ENCODE measurements at places on chromosomes 16 and 17.

- no peak for DNase-seq
Observed at GRCh38 chr16:51041546-51041945, 109.5 kb downstream of the SALL1 start.

- DNase-seq, result no peak
Observed at GRCh38 chr17:34756637-34757021, 177.2 kb downstream of the TMEM132E start.

- no peak for DNase-seq
Observed at GRCh38 chr17:73007407-73007806, 85.1 kb downstream of the SLC39A11 start.

DNA sequence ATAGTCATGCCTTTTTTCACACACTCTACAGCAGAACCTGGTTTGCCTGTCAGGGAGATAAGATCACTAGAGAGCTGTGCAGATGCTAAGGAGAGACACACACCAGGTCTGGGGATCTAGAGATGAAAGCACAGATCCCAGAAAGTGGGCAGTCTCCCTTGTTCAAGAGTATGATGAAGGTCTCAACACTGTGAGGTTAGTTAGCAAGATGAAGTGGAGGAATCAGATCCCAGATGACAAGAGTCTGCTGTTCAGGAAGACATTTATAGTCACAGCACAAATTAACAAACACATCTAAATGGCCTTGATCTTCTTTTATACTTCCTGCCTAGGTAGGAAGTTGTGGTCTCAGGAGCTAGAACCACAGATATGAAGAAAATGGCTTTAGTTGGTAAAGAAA lies 23.4 kb upstream of the SKAP1 start:
- DNase-seq, result no peak

DNA sequence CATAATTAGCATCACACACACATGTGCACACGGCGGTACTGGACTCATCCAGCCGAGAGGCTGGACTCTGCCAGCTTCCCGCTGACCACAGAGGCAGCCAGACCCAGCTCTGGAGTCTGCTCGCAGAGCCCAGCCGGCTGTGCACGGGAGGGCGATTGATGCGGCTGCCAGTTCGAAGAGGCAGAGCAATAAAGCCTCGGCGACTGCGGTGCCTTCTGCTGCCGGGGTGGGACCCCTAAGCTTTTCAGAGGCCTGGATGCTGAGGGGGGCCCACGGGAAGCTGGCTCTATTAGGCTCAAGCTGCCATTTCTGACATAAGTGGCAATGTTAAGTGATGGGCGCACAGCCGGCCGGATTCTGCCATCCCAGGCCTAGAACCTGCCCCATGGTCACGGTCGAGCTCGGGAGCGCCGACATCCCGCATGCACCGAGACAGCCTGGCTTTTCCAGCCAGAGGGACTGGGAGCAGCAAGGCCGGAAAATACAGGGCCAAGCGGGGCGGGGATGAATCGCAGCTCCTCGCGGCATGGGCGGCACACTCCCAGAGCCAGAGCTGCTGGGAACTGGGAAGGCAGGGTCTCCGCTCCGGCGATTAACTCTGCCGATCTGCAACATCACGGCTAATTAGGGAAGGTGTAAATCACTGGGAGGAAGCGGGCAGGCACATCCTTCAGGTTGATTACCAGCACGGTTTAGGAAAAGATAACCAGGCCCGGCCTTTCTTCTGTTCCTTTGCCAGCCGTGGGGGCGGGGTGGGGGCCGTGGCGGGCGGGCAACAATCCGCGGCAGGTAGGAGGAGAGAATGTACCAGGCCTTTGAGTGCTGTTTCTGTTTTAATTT lies 57.7 kb downstream of the TBC1D16 start:
- peak; percentile 34 for DNase-seq

DNA sequence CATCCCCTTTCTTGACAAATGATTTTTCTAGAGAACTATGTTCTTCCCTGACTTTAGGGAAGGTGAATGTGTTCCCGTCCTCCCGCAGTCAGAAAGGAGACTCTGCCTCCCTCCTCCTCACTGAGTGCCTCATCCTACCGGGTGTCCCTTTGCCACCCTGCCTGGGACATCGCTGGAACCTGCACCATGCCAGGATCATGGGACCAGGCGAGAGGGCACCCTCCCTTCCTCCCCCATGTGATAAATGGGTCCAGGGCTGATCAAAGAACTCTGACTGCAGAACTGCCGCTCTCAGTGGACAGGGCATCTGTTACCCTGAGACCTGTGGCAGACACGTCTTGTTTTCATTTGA lies 7.4 kb downstream of the NAT9 start:
- no peak for DNase-seq

GRCh38 chr16:85607321-85607765 lies 5.8 kb upstream of the GSE1 start:
- DNase-seq, result no peak

DNA sequence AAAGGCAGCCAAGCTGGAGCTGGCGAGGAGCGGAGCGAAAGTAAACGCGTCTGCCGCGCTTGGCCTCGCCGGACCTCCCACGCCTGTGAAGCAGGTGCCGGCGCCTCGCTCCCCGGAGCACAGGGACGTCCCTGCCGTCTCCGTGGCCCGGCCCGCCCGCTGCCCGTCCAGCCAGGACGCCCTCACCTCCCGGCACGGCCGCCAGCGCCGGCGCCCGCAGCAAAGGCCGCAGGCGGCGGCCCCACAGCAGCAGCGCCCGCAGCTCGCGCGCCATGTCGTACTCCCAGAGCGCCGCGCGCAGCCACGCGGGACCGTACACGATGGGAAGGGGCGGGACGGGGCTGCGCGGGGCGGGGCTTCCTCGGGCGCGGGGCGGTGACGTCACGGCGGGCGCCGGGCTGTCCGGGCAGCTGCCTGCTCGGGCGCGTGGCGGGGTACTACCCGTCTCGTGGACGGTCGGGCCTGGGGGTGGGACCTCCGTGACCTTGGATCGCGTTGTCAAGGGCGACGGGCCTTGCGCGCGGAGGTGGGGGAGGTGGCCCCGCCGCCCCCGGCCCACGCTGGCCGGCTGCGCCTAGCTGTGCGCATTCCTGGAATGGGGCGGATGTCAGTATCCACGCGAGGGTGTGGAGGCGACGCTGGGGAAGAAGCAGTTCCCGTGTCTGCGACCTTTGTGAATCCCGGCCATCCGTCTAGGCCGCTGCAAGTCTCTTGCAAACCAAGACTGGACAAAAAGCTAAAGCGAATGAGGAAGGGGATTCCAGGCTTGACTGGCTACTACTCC lies at the start of gene TRAP1:
Gene TRAP1 (minus strand): TSS at position 290 of the 784 bp plus-strand sequence. CDS start 16 bp downstream, at position 274.
- peak; percentile 94 for DNase-seq

GRCh38 chr17:10761281-10761680 lies 31.5 kb upstream of the TMEM220 start:
- DNase-seq, result no peak

- DNase-seq, result no peak
Observed at GRCh38 chr16:77970371-77970770, 52.0 kb upstream of the CLEC3A start.

DNA sequence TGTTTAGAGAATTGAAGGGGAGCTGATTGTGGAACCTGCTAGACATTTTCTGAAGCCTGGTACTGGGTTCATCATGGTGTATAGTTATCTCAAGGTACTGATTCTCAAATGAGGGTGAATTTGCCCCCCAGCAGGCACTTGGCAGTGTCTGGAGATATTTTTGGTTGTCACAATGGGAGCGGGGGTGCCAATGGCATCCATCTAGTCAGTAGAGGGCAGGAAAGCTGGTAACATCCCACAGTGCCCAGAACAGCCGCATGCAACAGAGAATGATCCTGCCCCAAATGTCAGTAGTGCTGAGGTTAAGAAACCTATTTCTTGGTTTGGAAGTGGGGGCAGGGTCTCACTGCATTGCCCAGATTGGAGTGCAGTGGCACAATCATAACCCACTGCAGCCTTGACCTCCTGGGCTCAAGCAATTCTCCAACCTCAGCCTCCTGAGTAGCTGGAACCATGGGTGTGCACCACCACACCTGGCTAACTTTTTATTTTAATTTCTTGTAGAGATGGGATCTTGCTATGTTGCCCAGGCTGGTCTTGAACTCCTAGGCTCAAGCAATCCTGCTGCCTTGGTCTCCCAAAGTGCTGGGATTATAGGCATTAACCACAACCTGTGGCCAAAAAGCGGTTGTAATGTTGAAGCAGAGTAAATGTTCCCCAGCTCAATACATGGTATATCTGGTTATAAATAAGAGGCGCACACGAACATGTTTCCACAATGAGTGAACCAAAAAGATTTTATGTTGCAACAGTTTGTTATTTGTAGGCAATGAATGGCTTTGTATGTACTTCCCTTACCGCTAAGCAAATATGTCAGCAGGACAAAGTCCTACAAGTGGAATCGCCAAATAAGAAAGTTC lies 46.4 kb upstream of the EEF2KMT start:
- no peak for DNase-seq

GRCh38 chr16:16014329-16015224 lies 65.2 kb downstream of the ABCC1 start:
- no peak for DNase-seq

- DNase-seq, result no peak
Observed at GRCh38 chr16:73408716-73409115, 360.8 kb upstream of the ZFHX3 start.

- DNase-seq, result no peak
Observed at GRCh38 chr16:64736857-64737256, 385.0 kb downstream of the CDH11 start.

DNA sequence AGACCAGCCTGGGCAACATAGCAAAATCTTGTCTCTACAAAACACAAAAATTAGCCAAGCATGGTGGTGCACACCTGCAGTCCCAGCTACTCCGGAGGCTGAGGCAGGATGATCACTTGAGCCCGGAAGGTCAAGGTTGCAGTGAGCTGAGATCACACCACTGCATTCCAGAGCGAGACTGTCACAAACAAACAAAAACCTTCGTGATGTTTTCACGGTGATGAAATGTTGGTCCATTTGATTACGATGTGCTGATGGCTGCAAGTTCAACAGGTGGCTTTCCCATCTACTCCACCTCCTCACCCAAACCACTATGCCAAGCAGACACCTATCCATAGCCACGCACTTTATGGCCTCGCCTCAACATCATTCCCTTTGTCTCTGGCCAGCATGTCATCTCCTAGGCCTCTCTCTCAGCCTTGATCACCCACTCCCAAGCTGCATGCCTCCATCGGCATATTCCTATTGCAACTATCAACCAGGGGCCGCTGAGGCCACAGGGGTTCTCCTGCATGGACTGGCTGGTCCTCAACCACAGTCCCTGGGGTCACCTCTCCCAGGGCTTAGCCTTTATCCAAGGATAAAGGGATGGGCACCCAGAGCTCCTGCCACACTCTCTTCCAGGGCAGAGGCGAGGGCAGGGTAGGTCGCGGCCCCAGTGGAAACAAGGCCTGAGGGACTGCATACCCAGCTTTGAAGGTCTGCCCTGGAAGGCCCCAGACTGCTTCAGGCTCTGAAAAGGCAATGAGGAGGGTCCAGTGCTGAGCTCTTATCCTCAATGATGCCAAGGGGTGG lies 17.1 kb upstream of the ALOX15B start:
- no peak for DNase-seq

- no peak for DNase-seq
Observed at GRCh38 chr16:80996688-80997138, 10.0 kb downstream of the CMC2 start.

DNA sequence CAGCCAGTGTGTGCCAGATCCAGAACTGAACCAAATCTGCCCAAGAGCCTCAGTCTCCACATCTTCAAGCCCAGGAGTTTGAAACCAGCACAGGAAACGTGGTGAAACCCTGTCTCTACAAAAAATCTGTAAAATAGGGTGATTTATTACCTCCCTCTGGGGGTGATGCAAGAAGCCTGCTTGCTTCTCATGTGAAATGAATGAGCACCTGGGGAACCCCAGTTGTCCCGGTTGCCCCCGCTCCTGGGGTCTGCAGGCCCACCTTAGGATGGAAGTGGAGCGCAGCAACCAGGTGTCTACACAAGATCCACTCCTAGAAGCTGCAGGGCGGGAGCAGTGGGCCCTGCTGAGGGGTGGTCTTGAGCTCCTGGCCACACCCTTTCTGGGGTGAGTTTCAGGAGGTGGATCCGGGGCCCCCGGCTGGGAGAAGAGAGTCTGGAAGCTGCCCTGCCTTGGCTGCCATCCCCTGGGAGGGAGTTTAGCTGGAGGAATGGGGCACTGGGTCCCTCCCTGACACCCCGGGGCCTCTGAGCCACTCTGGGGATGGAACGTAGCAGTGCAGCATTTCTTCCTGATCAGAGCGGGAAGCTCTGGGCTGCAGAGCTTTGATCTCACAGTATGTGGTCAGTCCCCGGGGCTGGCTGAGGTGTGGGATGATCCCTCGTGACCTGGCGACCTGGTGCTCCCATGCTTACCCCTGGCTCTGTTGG lies 117.8 kb downstream of the RAB11FIP4 start:
- no peak for DNase-seq

DNA sequence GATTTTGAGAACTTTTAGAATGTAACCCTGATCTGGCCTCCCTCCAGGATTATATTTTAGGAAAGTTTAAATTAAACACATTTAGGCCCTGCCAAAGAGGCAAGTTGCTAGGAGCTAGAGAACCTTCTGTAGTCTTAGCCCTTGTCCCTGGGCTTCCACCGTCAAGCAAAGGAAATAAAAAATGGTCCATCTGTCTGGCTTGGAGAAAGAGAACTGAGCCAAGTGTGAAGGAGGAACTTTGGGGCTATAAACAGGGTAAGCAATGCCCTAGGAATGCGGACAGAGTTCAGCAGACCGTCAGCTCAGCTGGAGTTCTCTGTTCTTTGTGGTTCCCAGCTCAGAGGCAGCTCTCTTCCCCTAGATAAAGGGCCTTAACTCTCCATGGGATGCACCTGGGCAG lies 29.6 kb downstream of the RCVRN start:
- no peak for DNase-seq

DNA sequence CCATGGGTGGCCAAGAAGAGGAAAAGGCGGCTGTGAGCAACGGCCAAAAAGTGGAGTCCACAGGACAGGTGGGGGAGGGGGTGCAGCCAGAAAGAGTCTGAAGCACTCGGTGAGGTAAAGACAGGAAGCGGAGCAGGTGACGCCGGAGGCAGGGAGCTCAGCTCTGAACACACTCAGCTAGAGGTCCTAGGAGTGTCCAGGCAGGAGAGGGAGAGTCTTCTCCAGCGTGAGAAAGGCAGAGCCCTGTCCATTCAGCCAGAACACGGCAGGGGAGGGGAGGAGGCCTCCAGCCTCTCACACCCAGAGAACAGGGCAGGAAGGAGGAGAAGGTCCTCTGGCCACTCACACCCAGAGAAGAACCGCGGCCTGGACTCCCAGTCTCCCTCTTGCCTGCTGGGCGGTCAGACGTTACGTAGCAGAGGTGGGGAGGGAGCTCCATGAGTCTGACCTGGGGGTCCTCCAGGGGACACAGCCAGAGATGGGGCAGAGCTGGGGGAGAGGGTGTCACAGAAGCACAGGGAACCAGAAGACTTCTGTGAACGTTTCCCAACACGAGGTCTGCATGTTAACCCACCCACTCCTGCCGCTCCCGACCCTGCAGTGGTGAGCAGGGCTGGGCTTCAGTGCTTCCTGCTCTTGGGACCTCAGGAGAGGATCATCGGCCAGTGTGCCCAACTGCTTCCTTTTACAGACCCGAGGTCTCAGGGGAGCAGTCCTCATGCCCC lies 89.2 kb downstream of the ABR start:
- DNase-seq, result no peak

- no peak for DNase-seq
Observed at GRCh38 chr16:53084141-53084541, 29.4 kb downstream of the CHD9 start.

- peak; percentile 78 for DNase-seq
Observed at GRCh38 chr17:83103200-83103942, 24.0 kb downstream of the METRNL start.

GRCh38 chr17:38922538-38923297 lies 2.7 kb upstream of the LASP1NB start:
- DNase-seq, result no peak

Data from mucosa of descending colon (tissue), 3 donors.